ENCODE measurements at places on chromosomes 11 and 22. TPM values are rescaled to one million over a fixed set of nuclear protein-coding genes. Genes with fewer than 3 reads are reported as not detected.

Gene SYVN1
- 74.0 TPM for total RNA-seq

Gene SC5D
- 27.4 TPM for total RNA-seq

Gene SMC1B
- total RNA-seq, result not detected

Gene UEVLD
- 10.7 TPM for total RNA-seq

Gene TSGA10IP
- total RNA-seq, result not detected

Gene GGT1
- total RNA-seq, result 27.1 TPM

Gene TBCEL
- total RNA-seq, result 22.6 TPM

Gene MCHR1
- total RNA-seq, result not detected

Gene SUSD2
- total RNA-seq, result 0.44 TPM

All from CD4-positive, alpha-beta memory T cell (primary cell).